AG09319 (cell line): ENCODE measurements at places on chromosomes 3 and 15.

DNA sequence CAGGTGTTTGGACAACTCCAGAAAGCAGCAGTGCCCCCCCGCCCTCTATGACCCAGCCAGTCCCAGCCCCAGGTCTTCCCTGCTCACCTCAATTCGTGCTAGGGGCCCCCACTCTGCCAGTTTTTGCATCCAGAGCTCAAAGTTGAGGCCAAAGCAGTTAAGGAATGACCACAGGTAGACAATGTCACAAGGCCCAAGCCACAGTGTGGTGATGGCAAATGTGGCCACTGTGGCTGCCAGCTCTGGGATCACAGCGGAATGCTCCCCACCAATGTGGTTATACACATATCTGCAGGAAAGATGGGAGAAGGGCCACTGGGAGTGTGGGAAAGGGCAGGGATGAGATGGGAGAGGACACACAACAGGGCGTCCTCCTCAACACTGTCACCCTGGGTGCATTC lies 8.2 kb downstream of the KLHL40 start:
- DNase-seq, result no peak

- DNase-seq, result no peak
These were observed 202.2 kb downstream of the OPA1 start for GRCh38 chr3:193795062-193795690.

GRCh38 chr15:100794008-100794407 lies 85.6 kb upstream of the ALDH1A3 start:
- no peak for DNase-seq

GRCh38 chr15:73805504-73806089 lies 52.4 kb upstream of the INSYN1 start:
- DNase-seq, result no peak

DNA sequence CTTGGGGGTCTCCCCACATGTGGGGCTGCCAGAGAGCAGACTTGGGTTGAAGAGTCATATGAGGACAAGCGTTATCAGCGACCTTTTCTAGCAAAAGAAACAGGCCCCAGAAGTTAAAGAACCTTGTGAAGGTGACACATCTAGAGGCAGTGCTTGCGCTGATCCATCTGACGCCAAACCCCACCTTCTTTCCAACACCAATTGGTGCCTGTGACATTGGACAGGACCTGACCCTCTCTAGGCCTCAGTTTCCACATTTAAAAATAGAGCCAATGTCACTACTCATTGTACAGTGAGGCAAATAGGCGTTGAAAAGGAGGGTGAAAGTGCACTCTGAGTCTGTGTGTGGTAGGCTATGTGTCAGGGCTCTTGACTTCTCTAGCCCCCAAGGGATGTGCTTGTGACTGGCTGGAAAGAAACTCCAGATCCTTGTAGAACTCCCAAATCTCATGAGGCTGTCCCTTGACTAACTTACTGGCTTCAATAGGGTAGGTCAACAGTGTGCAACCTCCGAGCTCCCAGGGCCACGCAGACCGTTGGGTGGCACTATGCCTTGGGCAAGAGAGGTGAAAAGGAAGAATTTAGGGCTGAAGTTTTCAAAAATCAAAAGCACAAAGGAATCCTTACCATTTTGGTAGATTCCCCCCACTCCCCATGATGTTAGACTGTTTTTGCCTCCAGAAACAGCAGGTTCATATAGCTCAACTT lies 666 bp upstream of the FAM219B start:
- no peak for DNase-seq

DNA sequence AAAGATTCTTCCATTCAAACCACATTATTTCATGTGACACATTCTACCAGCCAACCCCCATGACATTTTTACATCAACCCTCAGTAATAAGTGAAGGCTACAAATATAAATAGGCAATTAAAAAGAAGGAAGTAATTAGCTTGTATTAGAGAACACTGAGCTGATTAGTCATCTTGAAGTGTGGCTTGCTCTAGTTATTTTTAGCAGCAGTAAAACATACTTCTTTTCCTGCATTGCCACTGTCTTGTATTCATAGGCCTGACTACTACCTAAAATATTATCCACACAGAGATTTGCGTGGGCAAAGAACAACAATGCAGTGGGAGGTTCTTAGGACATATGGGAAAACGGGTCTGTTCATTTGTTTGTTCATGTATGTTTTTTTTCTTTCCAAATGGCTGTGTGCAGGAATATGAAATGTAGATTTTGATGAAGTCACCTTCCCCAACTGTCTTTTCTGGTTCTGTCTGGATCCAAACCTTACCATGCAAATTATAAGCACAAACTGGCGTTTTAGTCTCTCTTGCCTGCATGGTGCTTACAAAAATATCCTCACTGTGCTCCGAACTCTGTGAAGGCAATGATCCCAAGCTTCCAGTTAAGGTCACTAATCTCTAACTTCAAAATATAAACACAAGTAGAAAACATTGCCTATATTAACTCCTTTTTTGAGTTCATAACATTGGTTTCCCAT lies 31.5 kb upstream of the TM4SF4 start:
- peak; percentile 10 for DNase-seq

GRCh38 chr3:142850395-142851023 lies 38.4 kb downstream of the PCOLCE2 start:
- DNase-seq, result peak; percentile 45

- no peak for DNase-seq
These were observed 10.7 kb downstream of the HMCES start for GRCh38 chr3:129289201-129289921.

GRCh38 chr3:146189519-146190173 lies 28.7 kb upstream of the PLOD2 start:
- peak; percentile 19 for DNase-seq

DNA sequence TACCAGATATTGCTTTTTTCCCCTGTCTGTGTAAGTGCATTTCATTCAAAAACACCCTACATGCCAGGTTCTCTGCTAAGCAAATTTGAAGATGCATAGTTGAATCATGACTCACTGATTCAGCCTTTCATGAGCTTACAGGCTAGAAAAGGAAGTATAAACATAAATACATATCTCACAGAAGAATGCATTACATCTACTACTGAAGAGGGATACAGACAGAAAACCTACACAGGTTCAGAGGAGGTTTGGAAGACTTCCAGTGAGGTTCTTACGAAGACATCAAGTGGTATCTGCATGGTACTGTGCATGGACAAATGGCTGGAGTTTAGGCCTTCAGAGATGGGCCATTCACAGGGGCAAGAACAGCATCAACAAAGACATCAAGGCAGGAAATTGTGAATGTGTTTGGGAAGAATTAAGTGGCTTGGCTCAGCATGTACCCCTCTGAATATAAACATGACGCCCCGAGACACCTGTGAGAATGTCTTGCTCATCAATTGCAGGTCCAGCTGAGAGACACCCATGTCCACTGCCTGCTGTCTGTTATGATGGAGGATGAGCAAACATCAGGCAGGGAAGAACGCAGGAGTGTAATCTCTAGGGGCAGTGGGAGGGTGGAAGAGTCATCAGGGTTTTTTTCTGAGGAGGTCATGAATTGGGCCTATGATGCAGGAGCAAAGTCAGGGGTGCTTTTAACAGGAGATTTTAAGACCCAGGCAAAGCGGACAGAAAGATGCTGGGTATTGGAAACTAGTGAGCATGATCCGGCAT lies 105.1 kb upstream of the GALNT15 start:
- no peak for DNase-seq

DNA sequence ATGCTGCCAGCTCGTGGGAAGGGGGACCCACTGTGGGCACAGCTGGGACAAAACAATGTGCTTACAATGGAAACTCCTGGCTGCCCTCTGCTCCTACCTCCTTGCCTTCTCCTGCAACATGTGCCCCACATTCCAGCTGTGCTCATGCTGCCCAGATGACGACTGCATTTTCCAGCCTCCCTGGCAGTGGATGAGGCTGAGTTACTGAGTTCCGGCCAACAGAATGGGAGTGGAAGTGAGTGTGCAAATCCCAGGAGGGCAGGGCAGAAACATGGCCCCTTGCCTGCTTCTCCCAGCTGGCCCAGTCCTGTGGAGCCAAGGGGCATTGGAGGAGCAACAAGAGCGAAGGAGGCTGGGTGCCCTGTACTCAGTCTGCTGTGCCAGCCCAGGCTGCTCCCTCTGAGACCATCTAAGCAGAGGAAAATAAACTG lies 17.1 kb downstream of the KLF15 start:
- DNase-seq, result no peak

GRCh38 chr3:121126033-121126706 lies 218.2 kb downstream of the STXBP5L start:
- no peak for DNase-seq

DNA sequence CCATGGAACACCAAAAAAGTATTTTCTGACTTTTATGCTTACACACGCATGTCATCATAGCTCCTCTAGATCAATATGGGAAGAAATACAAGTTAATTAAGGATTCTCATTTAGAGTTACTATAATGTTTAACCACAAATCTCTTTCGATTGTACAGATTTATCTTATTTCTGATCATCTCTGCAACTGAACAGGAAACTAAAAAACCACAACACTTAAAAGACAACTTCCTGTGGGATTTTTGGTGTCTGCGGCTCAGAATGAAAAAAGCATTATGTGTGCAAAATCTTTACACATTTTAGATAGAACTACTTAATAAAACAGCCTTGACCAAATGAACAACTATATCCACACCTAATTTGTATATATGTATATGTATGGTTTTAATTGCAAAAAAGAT lies 3.0 kb upstream of the TJP1 start:
- no peak for DNase-seq

GRCh38 chr3:111541911-111542483 lies at the start of gene CD96:
Gene CD96, plus strand, starts transcription at chr3:111542197. Its CDS starts 52 bp downstream, at chr3:111542249.
- DNase-seq, result no peak

GRCh38 chr3:20622304-20622703 lies 436.3 kb upstream of the SGO1 start:
- DNase-seq, result peak; percentile 23

DNA sequence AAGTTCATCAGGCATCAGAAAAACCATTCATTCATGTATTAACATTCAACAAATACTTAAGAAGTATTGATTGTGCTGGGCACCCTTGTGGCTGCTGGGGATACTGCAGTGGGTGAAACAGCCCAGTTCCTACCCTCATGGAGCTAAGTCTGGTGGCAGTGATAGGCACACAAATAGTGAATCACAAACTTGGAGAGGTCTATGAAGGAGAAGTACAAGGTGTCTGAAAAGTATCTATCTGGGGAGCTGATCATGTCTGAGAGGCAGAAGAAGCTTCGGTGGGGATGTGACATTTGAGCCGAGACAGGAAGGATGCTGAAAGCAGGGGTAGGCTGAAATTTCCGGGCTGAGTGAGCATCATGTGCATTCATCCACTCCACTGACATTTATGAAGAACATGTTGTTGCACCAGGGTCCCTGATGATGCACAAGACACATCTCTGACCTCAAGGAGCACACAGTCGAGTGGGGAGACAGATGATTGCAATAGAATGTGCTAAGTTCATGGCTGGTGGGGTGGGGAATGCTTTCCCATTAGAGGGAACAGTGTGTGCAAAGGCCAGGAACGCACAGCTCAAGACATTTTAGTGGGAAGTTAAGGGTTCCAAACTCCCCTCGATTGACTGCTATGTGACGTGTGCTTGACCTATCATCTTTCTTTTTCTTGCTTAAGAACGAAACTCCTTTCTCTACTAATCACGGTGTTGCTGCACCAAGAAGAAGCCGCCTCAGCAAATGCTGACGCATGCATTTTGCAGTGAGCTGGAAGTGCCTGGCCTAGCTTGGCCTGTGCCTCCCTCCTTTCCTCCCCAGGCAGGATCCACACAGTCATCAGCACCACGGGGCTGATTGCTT lies 309.1 kb upstream of the ICE2 start:
- no peak for DNase-seq

- DNase-seq, result no peak
These were observed 11.8 kb downstream of the PLXNA1 start for GRCh38 chr3:126994661-126995245.

DNA sequence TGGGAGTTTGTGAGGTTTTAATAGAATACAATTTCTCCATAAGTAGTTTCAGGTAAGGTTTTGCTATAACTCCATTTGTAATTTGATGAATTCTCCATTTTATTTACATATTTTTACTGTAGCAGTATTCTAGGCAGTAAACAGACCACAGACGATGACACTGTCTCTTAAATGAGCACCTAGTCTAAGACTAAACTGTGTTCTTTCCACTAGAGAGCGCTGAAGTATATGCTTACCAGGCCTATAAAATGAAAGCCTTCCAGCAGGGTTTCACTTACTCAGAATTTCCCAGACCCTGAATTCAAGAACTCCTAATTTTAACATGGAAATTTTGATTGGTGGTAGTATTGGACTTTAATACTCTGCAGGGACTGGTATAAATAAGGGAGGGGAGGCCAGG lies 41.6 kb downstream of the POLG start:
- DNase-seq, result no peak

DNA sequence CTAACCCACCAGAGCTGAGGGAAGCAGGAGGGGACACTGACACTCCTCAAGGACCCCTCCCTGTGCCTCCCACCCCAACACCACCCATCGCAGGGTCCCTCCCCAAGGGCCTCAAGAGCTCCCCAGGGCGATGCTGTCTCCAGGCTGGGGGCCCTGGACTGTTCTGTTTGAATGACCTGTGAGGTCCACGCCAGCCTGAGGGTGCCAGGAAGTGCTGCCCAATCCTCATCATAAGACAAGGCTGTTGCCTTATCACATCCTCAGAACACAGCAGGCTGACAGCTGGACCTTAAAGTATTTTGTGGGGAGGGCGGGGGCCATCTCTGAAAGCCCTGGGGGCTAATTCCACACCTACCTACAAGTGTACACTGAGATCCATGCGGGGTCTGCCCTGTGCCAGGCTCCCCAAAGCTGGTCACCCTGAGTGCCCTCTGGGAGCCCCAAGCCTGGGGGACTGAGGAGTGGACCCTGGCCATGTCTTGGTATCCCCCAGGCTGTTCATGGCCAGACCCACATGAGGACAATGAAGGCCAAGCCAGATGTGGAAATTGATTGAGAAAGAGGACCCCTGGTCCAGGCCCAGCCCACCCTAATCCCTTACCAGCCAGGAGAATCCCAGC lies 23.8 kb upstream of the GOLGA6C start:
- no peak for DNase-seq

DNA sequence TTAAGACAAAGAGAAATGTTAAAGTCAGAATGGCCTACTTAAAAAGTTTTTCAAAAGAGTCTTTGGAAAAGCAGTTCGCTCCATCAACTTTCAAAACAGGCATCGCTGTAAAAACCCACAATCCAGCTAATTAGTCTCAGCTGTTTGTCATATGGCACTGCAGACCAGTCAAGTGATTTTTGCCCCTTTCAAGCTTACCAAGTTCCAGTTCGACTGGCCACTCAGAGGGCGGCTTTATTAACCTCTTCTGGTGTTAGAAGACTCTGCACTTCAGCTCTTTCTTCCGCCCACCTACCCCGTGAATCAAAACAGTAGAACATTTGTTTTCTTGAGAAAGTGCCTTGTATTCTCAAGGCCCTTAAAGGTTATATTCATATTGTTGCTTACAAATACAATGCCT lies 19.3 kb downstream of the RAB27A start:
- no peak for DNase-seq

DNA sequence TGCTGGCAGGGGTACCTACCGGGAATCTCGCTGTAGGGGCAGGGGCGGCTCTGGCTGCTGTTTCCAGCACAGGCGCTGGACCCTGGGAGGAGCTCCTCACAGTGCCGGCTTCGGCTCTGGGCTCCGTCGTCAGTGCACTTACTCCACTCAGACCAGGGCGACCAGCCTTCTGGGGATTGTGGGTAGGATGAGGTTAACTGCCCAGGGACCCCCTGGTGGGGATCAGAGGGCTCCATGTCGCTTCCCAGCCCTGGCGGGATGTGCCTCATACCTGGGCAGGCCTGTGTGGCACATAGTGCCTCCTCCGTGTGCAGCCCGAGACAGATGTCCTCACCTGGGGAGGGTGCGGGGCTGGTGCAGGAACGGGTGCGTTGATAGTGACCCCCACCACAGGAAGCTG lies 115.7 kb downstream of the SEMA5B start:
- DNase-seq, result no peak
